ENCODE measurements at places on chromosomes 5 and 9.

DNA sequence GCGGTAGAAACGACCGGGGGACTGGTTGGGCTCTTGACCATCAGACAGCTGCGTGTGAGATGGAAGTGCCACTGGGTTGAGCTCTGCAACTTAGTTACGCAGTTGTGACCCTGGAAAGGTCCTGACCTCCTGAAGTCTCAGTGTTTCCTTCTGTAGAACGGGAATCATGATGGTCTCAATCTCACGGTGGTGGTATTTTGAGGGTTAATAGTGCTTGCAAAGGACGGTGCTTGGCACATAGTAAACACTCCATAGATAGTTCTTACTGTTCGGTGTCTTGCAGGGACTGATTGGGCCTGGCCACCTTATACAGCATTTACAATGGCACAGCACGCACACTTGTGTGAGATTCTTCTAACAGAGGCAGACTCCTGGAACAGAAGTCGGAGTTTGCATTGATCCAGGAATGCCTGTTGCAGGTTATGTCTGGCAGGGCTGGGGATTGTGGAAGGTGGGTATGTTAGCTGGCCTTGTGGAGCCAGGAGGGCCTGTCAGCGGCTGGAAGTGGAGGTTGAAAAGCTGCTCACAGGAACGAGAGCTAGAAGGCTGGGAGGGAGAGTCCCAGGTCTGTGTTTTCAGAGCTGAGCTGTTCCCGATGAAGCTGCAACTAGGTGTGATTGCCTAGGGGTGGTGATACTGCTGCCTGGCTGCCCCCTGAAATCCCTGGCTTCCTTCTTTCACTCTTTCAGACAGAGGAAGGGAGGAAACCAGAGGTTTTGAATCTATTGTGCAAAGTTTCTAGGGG is 962 bp upstream of the TXN start:
- DNase-seq, result no peak

DNA sequence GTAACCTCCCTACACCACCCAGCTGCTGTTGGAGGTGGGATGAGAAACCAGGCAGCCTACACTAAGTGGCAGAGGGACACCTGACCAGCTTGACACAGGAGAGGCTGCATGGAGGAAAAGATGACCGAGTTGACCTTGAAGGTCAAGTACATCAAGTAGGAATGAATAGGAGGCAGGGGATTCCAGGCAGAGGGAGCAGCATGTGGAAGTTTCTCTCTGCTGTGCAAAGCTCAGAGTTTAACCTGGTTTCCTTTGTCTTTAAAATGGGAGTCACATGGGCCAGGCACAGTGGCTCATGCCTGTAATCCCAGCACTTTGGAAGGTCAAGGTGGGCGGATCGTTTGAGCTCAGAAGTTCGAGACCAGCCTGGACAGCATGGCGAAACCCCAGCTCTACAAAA is 32.6 kb downstream of the SPRY4 start:
- no peak for DNase-seq

GRCh38 chr9:26159575-26160392 is 481.5 kb upstream of the TUSC1 start:
- DNase-seq, result no peak

- no peak for DNase-seq
Measured at GRCh38 chr9:22026696-22027095, 17.6 kb upstream of the CDKN2B start.

DNA sequence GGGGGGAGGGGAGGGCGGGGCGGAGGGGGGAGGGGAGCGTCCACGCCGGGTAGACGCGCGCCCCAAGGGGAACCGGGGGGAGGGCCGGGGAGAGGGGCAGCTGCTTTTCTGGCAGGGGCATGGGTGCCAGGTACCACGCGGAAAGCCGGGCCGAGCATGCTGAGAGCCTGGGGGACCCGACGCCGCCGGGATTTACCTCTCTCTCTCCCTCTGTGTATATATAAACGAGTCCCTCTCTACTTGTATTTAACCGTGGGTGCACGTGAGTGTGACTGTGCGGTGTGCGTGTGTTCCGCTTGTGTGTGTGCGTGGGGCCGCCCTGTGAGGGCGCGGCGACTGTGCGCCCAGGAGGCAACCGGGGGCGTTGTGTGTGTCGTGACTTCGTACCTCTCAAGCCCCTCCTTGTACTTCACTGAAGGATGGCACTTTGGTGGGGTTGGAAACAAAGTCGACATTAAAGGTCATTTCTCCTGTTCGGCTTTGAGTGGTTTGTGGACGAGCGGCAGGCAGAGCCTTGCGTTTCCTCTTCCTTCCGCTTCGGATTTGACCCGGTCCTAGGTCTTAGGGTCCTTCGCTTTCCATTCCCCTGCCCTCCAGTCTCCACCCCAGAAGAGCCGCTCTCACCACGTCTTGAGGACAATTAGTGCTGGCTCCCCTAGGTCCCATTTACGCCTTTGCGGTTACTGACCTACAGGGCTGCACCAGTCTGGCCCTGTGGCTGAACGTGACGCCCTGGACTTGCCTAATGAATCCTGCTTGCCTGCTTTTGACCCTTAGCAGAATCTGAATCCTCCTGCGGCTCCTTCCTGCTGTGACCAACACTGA is 36.2 kb upstream of the TTC1 start:
- DNase-seq, result no peak

DNA sequence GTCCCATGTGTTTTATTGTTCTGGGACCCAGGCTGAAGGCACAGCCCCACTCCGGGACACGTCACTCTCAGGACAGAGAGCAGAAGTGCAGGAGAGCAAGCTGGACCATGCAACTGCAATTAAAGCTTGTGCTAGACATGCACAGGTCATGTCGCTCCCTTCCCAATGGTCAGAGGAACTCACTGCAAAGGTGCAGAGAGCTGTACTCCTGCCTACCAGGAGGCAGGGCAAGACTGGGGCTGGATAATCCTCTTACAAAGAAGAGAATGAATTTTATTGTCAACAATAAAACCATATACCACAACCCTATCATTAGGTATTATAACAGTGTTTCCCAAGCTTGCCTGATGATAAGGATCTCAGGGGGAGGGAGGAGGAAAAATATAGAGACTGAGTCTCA is 74.0 kb upstream of the NEK6 start:
- no peak for DNase-seq

DNA sequence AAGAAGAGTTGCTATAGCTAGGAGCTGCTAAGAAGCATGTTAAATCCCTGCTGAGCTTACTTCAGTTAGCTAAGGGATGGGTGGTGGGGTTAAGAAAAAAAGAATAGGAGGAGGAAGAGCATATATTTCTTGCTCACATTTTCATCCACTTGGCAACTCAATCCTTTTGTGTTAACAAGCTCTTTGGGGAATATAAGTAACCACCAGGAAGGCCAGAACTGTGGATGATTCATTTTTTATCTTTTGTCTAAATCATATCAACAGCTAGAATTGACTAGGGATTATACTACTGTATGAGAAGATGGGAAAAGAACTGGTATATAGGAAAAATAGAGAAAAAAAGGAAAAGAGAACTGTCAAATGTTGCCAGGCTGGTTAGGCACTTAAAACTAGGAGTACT is 555.3 kb upstream of the ARRDC3 start:
- no peak for DNase-seq

- DNase-seq, result no peak
Measured at GRCh38 chr9:36748322-36748899, 175.7 kb downstream of the MELK start.

- DNase-seq, result no peak
Measured at GRCh38 chr9:32603914-32604852, 31.2 kb upstream of the NDUFB6 start.

GRCh38 chr9:113724202-113724601 is 151.9 kb upstream of the ZNF618 start:
- no peak for DNase-seq

DNA sequence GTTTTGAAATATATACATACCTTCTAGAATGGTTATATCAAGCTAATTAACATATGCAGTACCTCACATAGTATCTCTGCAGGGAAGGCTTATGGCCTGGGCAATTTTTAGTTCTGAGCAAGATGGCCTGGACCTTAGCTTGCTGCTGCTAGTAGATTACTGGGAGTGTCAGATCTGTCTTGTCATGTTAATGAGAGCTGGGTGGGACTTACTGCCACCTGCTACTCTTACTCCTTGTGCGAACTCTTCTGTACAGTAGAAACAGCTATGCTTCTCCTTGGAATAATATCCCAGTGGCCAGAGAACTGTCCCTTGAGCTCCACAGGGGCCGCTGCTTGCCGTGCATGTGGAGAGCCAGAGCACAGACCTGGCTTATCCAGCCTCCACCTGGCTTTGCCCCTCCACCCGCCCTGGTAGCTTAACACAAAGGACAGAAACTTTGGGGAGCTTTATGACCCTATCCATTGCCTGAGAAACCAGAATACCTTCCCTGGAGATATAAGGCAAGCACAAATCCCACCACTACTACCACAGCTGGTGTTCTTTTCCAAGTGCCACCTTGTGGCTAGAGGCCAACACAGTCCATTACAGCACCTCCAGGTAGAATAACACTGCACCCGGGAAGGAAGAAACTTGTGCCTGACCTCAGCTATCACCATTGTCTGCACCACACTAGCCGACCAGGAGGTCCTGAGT is 74.4 kb upstream of the RUSC2 start:
- DNase-seq, result no peak

All from D721Med (cell line).